ENCODE measurements at places on chromosomes 5 and 9.

GRCh38 chr5:153256-153655, 38.0 kb upstream of the LRRC14B start:
- no peaks in the 10 kb centered on the region for H3K4me1 ChIP-seq
- no peaks in the 10 kb centered on the region for H3K36me3 ChIP-seq
- DNase-seq: no peak
- H3K27ac ChIP-seq: no peak overlapping the region
- no peaks in the 10 kb centered on the region for H3K27me3 ChIP-seq

DNA sequence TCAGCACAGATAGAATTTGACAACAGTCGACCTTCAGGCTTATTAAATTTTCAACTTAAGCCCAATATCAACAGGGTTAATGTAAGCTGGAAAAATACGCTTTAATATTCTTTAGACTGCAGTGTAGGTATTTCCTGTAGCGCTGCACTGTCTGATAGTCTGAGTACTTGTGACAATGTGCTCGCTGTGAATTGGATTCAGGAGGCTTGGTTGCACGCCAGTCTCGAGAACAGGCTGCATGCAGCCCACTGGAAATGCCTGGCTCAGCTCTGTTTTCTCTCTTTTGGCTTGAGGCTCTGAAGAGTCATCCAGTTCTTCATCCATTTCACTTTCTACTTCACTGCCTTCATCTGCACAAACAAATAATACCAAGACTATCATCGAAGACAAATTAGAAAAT, 300.9 kb downstream of the RFX3 start:
- H3K4me3 ChIP-seq: no peak overlapping the region
- H3K27me3 ChIP-seq: no peaks in the 10 kb centered on the region
- no peaks in the 10 kb centered on the region for H3K36me3 ChIP-seq
- H3K4me1 ChIP-seq: no peaks in the 10 kb centered on the region
- H3K27ac ChIP-seq: no peak overlapping the region

DNA sequence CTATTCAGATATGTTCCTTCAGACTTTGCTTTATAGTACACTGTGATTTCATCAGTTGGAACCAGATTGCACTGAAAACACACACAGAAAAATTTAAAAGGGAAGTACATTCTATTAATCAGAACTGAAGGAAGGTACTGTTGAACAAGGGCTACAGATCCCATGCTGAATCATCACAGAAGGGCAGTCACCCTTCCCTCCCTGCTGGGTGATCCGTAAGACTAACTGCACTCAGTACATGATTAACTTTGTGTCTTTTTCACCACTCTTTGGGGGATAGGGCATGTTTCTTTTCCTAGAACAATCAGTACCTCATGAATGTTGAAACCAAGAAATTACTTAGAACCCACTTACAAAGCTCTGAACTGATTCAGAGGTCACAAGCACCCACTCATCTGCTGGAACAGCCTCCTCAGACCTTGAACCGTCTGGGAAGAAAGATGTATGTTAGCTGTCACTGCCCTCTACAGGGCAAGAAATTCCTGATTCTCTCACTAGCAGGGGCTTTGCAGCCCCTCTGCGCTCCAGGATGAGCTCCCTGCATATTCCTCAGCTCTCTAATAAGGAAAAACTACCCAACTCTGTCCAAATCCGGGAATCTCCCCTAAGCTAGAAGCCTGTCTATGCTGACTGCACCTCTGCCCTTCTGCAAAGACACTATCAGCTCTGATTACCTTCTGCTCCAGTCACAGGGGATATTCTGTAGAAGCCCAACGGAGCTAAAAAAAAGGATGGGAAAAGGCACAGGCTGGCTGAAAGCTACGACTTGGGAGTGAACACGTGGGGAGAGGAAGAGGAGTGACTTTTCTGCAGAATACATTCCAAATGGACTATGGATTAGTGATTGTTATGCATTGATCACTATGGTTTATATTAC, 51.0 kb downstream of the IARS1 start:
- DNase-seq: no peak
- H3K27me3 ChIP-seq: no peaks in the 10 kb centered on the region
- peaks cover 88% of the 10 kb centered on the region for H3K36me3 ChIP-seq
- no peaks in the 10 kb centered on the region for H3K4me1 ChIP-seq
- no peak overlapping the region for H3K4me3 ChIP-seq

DNA sequence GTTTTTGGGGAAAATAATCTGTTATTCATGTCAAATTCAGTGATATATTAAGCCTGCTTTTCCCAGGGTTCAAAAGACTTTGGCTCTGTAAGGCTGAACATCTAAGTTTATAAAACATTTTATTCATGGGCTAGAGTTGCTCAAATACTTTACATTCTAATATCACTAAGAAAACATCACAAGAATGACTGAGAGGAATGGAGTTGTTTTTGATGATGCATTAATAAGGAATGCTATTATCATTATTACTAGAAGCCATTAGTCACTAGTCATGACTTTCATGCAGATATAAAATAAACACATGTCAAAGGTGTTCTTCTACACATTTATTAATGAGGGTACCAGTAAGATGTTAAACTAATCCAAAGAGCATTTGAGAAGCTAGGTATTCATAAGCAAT, 185.5 kb upstream of the KCNN2 start:
- no peaks in the 10 kb centered on the region for H3K27me3 ChIP-seq
- no peak overlapping the region for H3K4me3 ChIP-seq

DNA sequence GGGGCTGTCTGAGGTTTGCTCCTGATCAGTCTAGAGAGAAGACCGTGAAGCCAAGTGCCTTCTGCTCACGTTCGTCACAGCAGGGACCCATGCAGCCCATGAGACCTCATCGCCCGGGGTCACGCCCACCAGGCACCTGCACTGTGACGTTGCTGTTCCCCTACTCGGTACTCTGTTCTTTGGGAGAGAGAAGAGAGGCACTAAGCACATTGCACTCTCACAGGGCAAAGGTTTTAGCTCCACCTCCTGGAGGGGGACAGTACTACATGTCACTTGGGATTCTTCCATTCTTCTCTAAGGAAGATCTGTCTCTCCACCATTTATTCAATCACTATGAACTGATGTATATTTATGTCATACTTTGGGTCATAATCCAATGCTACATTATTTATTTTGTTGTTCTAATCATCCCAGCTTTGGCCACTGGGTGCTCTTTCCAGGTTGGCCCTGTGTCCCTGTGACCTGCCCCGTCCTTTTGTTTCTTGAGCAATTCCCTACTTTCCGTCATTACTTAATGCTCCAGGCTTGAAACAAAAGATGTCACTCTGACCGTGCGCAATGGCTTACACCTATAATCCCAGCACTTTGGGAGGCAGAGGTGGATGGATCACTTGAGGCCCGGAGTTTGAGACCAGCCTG, 31.4 kb upstream of the BRD3 start:
- H3K4me1 ChIP-seq: no peaks in the 10 kb centered on the region
- no peaks in the 10 kb centered on the region for H3K36me3 ChIP-seq
- peak; percentile 58 for DNase-seq

DNA sequence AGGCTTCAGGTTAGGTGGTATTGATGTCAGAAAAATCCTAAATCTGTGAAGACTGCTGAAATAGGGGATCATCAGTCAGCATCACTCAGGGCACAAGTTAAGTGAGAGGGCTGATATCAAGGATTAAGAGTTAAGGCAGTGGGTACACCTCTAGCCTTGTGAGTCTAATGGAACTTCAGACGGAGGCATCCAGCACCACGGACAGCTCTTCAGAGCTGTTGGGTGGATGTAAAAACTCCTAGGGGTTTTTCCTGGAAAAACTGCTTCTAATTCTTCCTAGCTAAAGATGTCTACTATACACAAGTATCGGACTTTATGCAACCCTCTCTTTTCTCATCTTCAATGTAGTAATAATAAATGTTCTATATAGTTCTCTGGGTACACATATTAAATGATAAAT, 165.9 kb downstream of the SH3GL2 start:
- no peak for DNase-seq
- no peaks in the 10 kb centered on the region for H3K36me3 ChIP-seq
- no peaks in the 10 kb centered on the region for H3K27me3 ChIP-seq
- no peaks in the 10 kb centered on the region for H3K4me1 ChIP-seq
- H3K27ac ChIP-seq: no peak overlapping the region

DNA sequence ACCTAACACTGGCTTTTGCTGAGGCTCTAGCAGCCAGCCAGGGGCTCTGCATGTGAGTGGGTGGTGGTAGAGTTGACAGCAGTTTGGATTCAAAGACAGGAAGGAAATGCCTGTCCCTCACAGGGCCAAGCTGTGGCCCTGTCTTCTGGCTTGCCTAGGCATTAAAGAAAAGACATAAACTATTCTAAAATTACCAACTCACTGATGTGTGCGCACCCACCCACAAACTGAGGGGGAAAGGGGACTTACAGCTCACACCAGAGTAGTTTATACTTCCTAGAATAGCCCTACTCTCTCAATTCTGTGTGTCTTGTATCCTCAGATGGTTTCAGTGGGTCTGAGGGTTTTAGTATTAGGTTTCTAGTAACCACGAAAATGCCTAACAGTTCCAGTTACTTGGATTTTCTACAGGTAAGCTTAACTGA, 18.3 kb upstream of the IL13 start:
- no peak overlapping the region for H3K4me3 ChIP-seq
- peaks cover 81% of the 10 kb centered on the region for H3K4me1 ChIP-seq
- no peaks in the 10 kb centered on the region for H3K27me3 ChIP-seq
- H3K36me3 ChIP-seq: peaks cover 82% of the 10 kb centered on the region

GRCh38 chr9:109156708-109157107, 10.3 kb downstream of the FRRS1L start:
- H3K27me3 ChIP-seq: peaks cover 24% of the 10 kb centered on the region
- DNase-seq: no peak
- H3K4me1 ChIP-seq: no peaks in the 10 kb centered on the region
- H3K27ac ChIP-seq: no peak overlapping the region

GRCh38 chr9:115694014-115694413, 459.6 kb upstream of the PAPPA start:
- no peaks in the 10 kb centered on the region for H3K4me1 ChIP-seq
- H3K27ac ChIP-seq: no peak overlapping the region
- no peak overlapping the region for H3K4me3 ChIP-seq
- no peaks in the 10 kb centered on the region for H3K27me3 ChIP-seq

- peaks cover 37% of the 10 kb centered on the region for H3K4me1 ChIP-seq
- no peak for DNase-seq
- H3K4me3 ChIP-seq: no peak overlapping the region
- H3K27ac ChIP-seq: no peak overlapping the region
Measured at GRCh38 chr9:93112116-93112863, 16.3 kb downstream of the CARD19 start.

- no peaks in the 10 kb centered on the region for H3K27me3 ChIP-seq
- H3K36me3 ChIP-seq: no peaks in the 10 kb centered on the region
- no peak overlapping the region for H3K4me3 ChIP-seq
- no peaks in the 10 kb centered on the region for H3K4me1 ChIP-seq
- H3K27ac ChIP-seq: no peak overlapping the region
Measured at GRCh38 chr5:125798307-125798706, 624.9 kb upstream of the GRAMD2B start.

- no peak overlapping the region for H3K4me3 ChIP-seq
- no peak overlapping the region for H3K27ac ChIP-seq
- H3K36me3 ChIP-seq: no peaks in the 10 kb centered on the region
- peaks cover 2% of the 10 kb centered on the region for H3K4me1 ChIP-seq
Measured at GRCh38 chr9:3827175-3827574, 301.4 kb upstream of the RFX3 start.

- H3K36me3 ChIP-seq: no peaks in the 10 kb centered on the region
- H3K4me3 ChIP-seq: no peak overlapping the region
- no peak for DNase-seq
- H3K4me1 ChIP-seq: no peaks in the 10 kb centered on the region
Measured at GRCh38 chr5:27103486-27103885, 65.1 kb upstream of the CDH9 start.

DNA sequence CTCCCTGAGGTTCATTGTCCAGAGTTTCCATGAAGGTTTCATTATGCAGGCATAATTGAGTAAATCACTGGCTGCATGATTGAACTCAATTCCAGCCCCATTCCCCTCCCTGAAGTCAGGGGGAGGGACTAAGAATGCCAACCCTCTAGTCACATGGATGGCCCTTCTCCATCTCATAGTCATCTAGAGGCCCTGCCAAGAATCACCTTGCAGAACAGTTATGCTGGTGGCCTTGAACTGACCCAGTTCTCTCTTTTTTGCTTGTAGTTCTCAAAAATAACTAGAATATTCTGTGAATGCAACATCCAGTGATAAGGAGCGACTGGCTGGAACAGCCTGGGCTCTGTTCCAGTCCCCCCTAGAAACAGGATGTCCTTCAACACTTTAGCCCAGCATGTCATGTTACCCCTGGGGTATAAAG, 31.7 kb downstream of the SLC35A4 start:
- H3K36me3 ChIP-seq: no peaks in the 10 kb centered on the region
- no peaks in the 10 kb centered on the region for H3K4me1 ChIP-seq
- H3K27me3 ChIP-seq: peaks cover 7% of the 10 kb centered on the region
- no peak overlapping the region for H3K27ac ChIP-seq

GRCh38 chr5:112923148-112923917, 1.3 kb upstream of the REEP5 start:
- peak; percentile 42 for DNase-seq
- no peaks in the 10 kb centered on the region for H3K27me3 ChIP-seq
- H3K36me3 ChIP-seq: peaks cover 28% of the 10 kb centered on the region
- peaks cover 63% of the 10 kb centered on the region for H3K4me1 ChIP-seq

GRCh38 chr9:79127661-79128060, 444.1 kb upstream of the TLE4 start:
- no peaks in the 10 kb centered on the region for H3K27me3 ChIP-seq
- H3K4me3 ChIP-seq: no peak overlapping the region
- no peaks in the 10 kb centered on the region for H3K4me1 ChIP-seq
- DNase-seq: no peak
- H3K27ac ChIP-seq: no peak overlapping the region
